CD4-positive, alpha-beta T cell treated with Interleukin-17A for 4 hours (primary cell): ENCODE measurements at places on chromosomes 3 and 15.

DNA sequence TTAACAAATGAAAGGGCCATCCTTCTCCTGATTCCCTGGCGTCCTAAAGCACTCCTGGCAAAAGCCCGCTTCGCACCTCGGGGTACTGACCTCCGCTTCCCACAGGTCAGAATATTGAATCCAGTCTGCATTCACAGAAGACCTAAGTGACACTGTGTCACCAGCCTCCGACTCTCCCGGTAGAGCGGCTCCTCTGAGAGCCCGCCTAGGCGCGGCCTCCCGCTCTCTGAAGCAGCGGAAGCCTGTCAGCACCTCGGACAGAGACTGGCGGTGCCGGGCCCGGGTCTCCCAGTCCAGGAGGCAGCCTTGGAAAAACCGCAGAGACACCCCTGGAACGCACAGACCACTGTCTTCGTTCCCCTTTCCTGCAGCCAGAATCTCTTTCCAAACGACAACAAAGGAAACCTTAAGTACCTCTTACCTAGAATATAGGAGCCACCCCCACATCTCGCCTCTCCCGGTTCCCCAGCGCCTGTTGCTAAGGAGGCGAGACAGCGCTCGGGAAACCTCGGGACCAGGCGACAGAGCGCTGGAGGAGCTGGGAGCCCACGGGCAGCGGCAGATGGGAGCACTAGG, 1.2 kb downstream of the GABRB3 start:
- DNase-seq = no peak

DNA sequence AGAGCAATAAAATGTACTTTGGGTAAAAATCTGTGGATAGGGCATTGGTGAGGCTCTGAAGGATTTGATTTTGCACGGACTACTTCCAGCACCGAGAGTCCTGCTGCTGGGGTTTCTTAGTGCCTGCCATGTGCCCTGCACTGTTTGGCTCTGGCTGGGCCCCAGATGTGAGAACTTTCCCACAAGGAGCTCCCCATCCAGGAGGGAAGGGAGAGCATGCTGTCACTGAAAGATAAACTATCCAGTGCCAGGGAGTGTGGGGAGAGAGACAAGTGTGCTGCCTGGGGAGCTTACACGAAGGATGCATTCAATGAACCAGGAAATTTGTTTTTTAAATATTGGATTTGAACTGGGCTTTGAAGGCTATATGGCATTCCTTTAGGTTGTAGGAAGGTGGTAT, 30.2 kb downstream of the LPP start:
- DNase-seq = no peak

DNA sequence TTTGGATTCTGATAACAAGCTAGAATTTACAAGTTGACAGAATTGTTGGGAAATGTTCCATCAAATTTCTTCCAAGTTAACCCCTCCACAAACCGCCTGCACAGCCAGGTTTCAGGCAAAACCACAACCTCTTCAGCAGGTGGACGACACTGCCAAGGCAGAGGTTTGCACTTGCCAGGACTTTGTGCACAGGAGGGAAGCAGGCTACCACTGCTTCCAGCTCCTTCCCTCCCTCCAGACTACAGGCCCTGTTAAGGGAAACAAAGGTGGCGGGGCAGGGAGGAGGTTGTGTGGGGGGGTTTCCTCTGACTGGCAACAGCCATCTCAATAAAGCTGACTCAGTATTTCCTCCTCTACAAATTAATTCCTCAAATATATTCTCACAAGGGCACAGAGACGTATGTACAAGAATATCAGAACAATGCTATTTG, 42.2 kb downstream of the TBC1D2B start:
- peak; percentile 63 for DNase-seq

DNA sequence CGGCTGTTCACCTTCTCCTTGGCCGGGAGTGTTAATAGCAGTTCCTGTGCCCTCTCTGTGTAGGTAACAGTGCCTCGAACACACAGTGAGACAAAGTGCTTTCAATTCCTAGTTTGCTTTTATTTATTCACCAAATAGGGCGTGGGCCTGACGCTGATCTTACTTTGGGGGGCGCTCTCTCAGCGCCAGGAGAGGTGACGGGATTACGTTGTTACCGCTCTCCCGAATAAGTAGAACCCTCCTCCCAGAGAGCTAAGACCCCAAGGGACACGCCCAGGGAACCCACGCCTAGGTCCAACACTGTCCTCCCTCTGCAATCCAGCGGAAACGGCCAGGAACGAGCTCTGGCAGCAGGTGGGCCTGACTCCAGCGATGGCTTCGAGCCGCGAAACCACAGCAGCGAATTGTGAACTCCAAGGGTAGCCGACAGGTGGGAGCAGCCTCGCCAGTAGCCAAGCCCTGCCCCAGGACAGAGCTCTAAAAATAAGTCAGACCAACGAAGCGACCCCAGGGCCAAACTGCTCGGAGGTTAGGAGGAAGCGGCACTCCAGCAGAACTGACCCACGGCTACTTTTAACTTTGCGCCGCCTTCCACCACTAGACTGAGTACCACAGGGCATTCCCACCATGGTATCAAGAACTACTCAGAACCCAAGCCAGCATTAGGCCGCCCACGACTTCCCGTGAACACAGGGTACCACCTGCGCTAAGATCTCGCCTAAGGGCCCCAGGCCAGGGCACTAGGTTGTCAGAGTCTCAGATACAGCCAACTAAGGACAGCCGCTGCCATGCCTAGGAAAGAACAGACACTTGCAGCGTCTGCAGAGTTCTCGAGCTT, 1.6 kb upstream of the SIN3A start:
- peak; percentile 55 for DNase-seq

DNA sequence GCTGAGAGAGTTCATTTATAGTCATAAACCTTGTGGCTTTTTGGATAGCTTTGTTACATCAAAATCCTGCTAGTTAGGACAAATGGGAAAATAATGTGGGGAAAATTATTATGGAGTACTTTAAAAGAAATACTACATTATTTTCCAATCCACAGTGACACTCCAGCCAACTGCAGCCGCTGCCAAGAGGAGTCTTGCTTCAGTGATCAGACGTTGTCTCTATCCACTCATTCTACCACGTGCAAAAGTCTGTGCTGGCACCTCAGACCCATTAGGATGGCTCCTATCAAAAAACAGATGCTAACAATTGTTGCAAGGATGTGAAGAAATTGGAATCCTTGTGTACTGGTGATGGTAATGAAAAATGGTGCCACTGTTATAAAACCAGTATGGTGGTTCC, 128.6 kb upstream of the IQSEC1 start:
- DNase-seq = no peak

- DNase-seq = no peak
Measured at GRCh38 chr15:65038836-65039235, 6.4 kb upstream of the SLC51B start.

- DNase-seq = no peak
Measured at GRCh38 chr3:61901986-61902385, 340.6 kb downstream of the PTPRG start.

GRCh38 chr3:30308131-30308530, 298.3 kb upstream of the TGFBR2 start:
- no peak for DNase-seq

DNA sequence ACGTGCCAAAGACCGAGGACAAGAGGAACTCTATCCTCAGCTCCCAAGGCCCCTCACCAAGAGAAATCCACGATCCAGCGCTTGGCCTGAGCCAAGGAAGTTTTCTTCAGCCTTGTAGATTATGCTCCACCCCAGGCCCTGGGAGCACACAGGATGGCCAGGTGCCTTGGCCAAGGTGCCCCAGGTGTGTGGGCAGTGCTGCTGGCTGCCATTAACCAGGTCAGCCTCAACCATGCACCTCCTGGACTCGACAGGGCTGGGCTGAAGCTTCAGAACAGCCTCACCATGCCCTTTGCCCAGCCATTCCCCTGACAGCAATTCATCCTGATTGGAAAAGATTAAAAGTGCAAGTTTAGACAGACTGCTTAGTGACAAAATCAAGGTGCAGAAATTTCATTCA, 10.9 kb upstream of the MESP1 start:
- no peak for DNase-seq

DNA sequence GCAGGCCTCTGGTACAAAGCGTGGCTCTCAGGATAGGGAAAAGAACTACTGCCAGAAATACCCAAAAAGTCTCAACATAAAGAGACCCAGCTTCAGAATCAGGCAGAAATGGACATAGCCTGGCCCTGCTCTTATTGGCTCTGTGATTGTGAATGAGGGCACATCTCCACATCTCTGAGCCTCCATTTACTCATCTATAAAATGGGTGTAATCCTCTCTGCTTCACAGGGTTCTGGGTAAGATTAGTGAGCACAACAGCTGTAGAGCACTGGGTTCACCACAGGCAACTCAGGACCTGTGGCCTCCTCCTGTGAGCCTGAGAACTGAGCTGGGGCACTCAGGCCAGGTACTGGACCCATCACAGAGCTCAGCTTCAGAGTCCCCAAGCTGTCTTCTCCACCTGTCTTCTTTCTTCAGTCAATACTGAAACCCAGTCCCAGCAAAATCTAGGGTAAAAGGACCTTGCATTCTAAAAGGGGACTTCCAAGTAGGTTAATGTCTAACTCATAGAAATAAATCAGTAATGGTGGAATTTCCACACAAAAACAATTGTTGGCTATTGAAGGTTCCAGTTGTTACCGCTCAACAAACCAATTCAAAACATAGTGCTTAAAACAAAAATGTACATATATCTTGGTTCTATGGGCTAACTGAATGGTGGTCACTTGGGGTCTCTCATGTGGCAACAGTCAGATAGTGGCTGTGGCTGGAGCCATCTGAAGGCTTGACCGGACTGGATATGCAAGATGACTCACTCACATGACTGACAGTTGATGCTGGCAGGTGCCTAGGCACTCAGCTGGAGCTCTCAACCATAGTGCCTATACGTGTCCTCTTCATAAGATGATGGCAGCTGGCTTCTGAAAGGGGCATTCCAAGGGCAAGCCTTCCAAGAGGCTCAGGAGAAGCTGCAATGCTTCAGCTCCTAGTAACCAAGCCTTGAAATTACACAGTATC, 47.3 kb downstream of the TRIM42 start:
- no peak for DNase-seq

DNA sequence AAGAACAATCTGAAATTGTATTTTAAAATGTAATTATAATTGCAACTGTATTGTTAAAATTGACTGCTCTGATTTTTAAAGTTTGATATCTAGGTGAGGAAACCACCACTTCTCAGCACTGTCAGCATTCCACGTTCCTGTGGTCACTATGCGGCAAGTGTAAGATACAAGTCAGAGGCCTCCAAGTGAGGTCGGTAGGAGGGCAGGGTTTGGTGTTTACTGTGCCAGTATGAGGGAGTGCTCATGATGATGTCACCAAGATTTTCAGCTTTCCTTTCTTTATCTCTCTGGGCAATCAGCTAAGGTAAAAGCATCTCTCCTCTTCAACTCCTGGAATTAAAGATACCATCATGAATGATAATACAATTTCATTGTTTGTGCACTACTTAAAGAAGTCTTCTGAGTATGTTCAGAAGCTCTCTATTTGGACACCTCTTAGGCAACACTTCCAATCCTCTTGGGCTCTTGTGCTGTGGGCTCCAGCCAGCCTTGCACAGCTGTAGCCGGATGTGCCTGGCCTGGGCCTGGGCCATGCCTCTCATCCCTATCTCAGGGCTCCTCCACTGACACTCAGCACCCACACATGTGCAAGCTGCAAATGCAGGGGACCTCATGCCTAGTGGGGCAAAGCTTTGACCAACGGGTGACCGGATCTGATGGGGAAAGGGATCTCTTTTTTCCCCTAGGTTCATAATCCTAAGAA, 42.9 kb downstream of the CCR3 start:
- DNase-seq = peak; percentile 59

DNA sequence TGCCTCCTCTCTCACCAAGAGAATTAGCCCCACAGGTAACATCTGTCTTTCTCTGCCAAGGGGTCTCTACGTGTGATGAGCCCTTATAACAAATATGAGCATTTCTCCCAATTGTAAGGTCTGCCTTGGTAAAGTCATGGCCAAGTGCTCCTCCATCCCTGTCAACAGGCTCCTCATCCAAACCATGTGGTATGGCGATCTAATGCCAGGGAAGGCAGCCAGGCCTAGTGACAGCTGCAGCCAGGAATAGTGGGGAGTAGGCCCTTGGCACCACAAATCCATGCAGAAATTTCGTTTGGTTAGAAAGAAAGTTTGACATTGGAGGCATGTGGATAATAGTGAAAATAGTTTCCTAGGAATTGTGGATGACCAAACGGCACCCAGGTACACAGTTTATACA, 4.7 kb upstream of the LRTM1 start:
- no peak for DNase-seq

DNA sequence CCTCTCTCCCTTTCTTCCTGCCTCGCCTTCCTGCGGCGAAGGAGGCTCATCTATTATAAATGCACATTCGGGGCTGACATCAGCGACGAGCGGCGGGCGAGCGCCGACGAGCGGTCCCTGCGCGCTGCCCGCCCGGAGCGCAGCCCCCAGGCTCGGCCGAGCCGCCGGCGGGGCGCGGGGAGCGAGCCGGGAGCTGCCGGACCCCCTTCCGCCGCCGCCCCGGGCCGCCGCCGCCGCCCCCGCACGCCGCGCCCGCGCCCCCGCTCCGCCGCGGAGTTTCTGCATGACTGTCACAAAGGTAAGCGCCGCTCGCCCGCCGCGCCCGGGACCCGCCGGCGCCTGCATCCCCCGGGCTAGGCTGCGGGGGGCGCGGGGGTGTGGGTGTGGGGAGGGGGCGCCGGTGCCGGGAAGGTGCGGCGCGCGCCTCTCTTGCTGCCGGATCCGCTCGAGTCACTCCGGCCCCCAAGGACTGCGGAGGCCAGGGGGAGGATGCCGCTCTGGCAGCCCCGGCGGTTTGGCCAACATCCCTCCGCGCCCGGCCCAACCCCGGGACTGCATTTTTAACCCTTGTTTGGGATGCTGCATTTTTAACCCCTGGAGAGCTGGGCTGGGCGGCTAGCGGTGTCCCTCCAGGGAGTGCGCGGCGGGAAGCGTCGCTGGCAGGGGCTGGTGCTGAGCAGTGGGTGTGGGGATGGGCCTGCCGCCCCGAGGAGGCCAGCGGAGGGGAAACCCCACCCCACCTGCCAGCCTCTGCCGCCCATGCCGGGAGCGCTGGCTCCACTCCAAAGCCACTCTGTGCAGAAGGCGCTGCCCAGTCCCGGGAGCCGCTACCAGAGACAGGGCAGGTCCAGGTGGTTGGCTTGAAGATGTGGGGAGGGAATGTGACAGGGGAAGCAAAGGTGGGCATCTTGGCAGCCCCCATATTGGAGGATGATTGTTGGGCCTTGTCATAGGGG, at the start of gene CORO2B:
TSS of gene CORO2B (plus strand) at position 14 of the 956 bp plus-strand sequence. CDS start at position 284, 270 bp downstream.
- DNase-seq = no peak

GRCh38 chr15:36449662-36450145, 129.7 kb upstream of the CDIN1 start:
- no peak for DNase-seq

- no peak for DNase-seq
Measured at GRCh38 chr3:189334064-189334920, 162.5 kb downstream of the TPRG1 start.

DNA sequence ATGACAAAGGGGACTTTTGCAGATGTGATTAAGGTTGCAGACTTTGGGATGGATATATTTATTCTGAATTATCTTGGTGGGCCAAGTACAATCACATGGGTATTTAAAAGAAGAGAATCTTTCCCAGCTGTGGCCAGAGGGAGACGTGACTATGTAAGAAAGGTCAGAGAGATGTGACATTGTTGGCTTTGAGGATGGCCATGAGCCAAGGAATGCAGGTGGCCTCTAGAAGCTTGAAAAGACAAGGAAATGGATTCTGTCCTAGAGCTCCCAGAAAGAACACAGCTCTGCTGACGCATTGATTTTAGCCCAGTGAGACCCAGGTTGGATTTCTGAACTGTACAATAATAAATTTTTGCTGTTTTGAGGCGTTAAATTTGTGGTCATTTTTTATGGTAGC, 616.0 kb upstream of the TBL1XR1 start:
- DNase-seq = no peak
